ENCODE measurements at places on chromosomes 11 and 22.

- no peaks in the 10 kb centered on the region for H3K27me3 ChIP-seq
- no peak overlapping the region for H3K4me3 ChIP-seq
- peaks cover 4% of the 10 kb centered on the region for H3K36me3 ChIP-seq
- peak overlapping the region; percentile 95 for H3K27ac ChIP-seq
Observed at GRCh38 chr11:75326439-75326810, 25.0 kb downstream of the ARRB1 start.

GRCh38 chr11:85540635-85541205 lies 86.4 kb downstream of the DLG2 start:
- H3K27ac ChIP-seq: no peak overlapping the region
- H3K4me1 ChIP-seq: no peaks in the 10 kb centered on the region
- no peaks in the 10 kb centered on the region for H3K27me3 ChIP-seq
- H3K4me3 ChIP-seq: no peak overlapping the region
- no peak for DNase-seq

- no peak for DNase-seq
- H3K27ac ChIP-seq: no peak overlapping the region
- no peaks in the 10 kb centered on the region for H3K27me3 ChIP-seq
- H3K4me1 ChIP-seq: no peaks in the 10 kb centered on the region
- H3K36me3 ChIP-seq: peaks cover 7% of the 10 kb centered on the region
- H3K4me3 ChIP-seq: no peak overlapping the region
Observed at GRCh38 chr11:489610-490185, 17.3 kb downstream of the RNH1 start.

DNA sequence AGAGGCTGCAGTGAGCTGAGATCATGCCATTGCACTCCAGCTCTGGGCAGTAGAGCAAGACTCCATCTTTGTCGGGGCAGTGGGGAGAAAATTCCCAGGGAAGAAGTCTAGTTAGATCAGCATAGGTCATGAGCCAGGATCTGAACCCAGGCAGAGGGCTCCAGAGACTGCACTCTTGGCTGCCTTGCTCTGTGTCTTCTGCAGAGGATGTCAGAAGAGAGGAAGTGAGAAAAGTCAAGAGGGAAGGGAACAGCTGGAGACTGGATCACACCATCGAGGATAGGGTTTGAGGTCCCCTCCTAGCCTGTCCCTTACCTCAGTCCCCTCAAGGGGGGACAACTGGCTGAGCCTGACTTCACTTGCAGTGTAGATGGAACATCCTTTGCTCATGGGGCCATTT lies 5.8 kb downstream of the MYOD1 start:
- no peaks in the 10 kb centered on the region for H3K36me3 ChIP-seq
- H3K4me1 ChIP-seq: no peaks in the 10 kb centered on the region
- no peak overlapping the region for H3K4me3 ChIP-seq
- no peak for DNase-seq
- no peak overlapping the region for H3K27ac ChIP-seq

GRCh38 chr11:41254966-41255365 lies 204.5 kb downstream of the LRRC4C start:
- DNase-seq: no peak
- H3K27ac ChIP-seq: no peak overlapping the region
- no peaks in the 10 kb centered on the region for H3K4me1 ChIP-seq
- no peak overlapping the region for H3K4me3 ChIP-seq
- H3K27me3 ChIP-seq: no peaks in the 10 kb centered on the region

DNA sequence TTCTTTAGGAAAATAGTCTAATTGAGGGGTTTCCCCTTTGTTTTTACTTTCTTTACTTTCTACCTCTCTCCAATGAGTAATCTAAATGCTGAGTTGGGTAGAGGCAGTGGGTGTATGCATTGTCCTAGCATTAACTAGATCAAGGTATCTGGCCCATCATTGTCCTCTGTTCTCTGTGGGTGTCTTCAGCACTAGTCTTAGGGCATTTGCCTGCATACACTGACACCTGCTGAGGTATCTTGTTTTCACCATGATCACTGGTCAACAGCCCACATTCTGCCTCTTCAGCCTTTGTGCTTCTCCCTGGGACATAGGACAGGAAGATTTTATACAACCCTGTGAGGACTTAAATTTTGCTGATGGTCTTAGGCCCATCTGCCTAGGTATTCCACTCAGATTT lies 371.1 kb downstream of the RAB38 start:
- no peaks in the 10 kb centered on the region for H3K27me3 ChIP-seq
- no peak overlapping the region for H3K27ac ChIP-seq
- H3K4me3 ChIP-seq: no peak overlapping the region

- H3K36me3 ChIP-seq: no peaks in the 10 kb centered on the region
- no peak overlapping the region for H3K27ac ChIP-seq
- H3K4me1 ChIP-seq: no peaks in the 10 kb centered on the region
- no peak for DNase-seq
- no peaks in the 10 kb centered on the region for H3K27me3 ChIP-seq
Observed at GRCh38 chr11:1177020-1177770, 19.4 kb downstream of the MUC5AC start.

DNA sequence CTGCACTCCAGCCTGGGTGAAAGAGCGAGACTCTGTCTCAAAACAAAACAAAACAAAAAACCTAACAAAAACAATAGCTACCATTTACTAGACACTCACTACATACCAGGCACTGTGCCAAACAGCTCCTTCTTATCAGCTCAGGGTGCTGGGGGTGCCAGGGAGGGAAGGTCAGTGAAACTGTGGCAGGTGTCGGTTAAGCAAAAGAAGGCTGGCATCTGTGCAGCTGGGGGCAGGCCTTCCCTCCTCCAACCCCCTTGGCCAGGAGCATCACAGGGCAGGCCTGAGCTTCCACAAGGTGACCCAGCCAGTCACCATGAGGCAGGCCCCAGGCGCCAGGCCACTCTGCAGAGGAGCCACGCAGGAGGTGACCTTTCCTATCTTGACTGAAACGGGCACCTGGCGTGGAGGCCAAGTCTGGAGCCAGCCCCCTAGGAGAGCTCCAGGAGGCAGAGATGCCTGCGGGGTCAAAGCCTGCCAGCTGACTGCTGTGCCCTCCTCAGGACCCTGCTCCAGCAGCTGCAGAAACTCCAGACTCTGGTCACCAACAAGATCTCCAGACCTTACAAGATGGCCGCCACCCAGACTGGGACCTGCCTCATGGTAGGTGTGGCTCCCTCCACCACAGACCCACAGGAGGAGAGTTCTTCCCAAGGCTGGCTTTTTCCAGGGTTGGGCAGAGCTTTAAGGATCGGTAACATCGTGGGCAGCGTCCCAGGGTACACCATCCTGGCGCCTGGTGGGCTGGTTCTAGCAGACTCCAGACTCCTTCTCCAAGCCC lies 31.3 kb upstream of the DGKZ start:
- no peak overlapping the region for H3K4me3 ChIP-seq
- H3K36me3 ChIP-seq: no peaks in the 10 kb centered on the region
- no peak for DNase-seq
- H3K4me1 ChIP-seq: peaks cover 18% of the 10 kb centered on the region
- H3K27ac ChIP-seq: no peak overlapping the region

DNA sequence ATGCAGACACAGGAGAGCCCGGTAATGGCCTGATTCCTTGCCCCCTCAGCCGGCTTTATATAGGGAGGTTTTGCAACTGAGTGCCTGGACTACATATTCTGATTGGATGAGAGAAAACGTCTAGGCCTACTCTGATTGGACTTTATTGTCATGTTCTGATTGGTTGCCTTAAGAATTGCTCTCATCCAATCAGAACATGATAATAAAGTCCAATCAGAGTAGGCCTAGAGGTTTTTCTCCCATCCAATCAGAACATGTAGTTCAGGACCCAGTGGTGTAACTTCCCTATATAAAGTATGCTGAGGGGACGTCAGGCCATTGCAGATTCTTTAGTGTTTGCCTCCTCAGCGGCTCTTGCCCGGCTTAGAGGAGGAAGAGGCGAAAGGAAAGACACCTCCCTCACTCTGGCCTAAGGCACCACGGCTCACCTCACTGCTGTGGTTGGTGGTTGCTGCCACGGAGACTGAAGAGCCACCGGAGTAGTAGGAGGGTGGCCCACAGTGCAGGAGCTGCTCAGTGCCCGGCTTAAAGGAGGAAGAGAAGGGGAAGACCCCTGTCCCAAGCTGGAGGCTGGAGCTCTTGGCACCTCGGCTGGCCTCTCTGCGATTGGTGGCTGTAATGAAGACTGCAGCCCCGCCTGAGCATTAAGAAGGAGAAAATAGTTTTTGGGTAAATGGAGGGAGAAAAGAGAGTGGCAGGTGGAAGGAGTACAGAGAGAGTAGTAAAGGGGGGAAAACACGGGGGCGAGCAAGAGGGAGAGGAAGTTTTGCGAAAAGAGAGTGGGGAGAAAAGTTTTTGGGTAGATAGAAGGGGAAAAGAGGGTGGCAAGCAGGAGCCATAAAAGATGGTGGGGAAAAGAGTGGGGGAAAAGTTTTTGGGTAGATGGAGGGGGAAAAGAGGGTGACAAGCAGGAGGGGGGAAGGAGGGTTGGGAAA lies 116.7 kb upstream of the SERPIND1 start:
- no peak overlapping the region for H3K4me3 ChIP-seq
- no peak overlapping the region for H3K27ac ChIP-seq
- no peaks in the 10 kb centered on the region for H3K4me1 ChIP-seq
- H3K36me3 ChIP-seq: no peaks in the 10 kb centered on the region
- no peak for DNase-seq

GRCh38 chr22:34808618-34809017 lies 257.3 kb upstream of the ISX start:
- no peak overlapping the region for H3K27ac ChIP-seq
- H3K4me1 ChIP-seq: no peaks in the 10 kb centered on the region
- no peak overlapping the region for H3K4me3 ChIP-seq
- no peak for DNase-seq
- no peaks in the 10 kb centered on the region for H3K27me3 ChIP-seq
- no peaks in the 10 kb centered on the region for H3K36me3 ChIP-seq

DNA sequence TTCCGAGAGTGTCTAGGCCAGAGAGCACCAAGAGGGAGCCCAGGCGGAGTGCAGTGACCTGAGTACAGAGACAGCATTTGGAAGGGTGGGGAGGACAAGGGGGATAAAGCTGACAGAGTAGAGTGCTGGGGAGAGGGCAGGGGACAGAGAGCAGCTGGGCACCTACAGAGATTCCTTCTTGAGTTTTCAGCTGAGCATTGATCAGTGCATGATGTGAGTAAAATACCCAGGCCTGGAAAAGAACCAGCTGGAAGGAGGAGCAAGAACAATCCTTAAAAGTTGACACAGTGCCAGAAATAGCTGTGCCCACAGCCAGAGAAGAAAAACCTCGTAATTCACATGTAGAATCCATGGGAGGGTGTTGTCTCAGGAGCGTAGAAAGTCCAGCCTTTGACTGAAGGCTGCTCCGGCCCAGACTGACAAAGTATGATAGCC lies 33.9 kb upstream of the PANX2 start:
- H3K27me3 ChIP-seq: no peaks in the 10 kb centered on the region
- no peak for DNase-seq
- no peak overlapping the region for H3K27ac ChIP-seq
- peaks cover 5% of the 10 kb centered on the region for H3K4me1 ChIP-seq

DNA sequence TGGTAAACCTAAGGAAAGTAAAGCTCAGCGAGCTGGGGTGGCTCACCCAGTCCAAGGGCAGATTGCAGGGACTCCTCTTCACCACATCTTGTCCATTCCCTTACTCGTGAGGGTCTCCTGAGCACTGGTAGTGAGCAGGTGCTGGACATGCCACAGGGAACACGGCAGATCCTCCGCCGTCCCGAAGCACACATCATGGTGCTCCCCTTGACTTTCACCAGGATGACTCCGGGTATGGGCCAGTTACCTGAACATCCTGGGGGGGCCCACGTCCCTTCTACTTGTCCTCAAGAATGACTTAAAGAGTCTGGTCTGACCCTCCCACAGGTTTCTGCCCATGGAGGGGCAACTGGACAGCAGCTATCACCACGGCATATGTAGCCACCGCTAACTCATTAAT lies 8.0 kb upstream of the SF1 start:
- peaks cover 32% of the 10 kb centered on the region for H3K36me3 ChIP-seq
- no peaks in the 10 kb centered on the region for H3K4me1 ChIP-seq
- DNase-seq: no peak
- no peak overlapping the region for H3K27ac ChIP-seq
- H3K27me3 ChIP-seq: no peaks in the 10 kb centered on the region

DNA sequence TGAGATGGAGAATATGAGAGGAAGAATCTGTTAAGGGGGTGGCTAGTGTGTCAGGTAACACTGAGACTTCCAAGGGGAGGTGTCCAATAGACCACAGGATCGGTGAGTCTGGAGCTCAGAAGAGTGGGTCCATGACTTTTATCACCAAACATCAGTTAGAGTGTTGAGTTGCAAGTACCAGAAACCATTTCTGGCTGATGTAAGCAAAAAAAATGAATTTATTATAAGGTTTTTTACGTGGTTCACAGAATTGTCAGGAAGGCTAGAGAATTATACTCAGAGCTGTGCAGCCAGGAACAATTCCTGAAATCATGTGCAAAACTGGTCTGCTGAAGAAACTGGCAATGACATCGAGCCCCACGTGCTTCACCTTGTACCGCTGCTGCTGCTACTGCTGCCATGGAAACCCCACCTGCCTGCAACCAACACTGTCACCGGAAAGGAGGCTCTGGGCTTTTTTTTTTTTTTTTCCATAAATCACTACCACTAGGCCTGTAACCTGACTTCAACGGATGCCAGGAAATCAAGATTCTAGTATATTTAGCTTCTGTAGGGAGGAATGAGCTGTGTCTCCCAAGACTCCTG lies 16.6 kb upstream of the STK33 start:
- H3K27me3 ChIP-seq: no peaks in the 10 kb centered on the region
- H3K27ac ChIP-seq: no peak overlapping the region
- H3K4me3 ChIP-seq: no peak overlapping the region
- H3K36me3 ChIP-seq: no peaks in the 10 kb centered on the region

GRCh38 chr11:25970726-25971508 lies 361.0 kb upstream of the ANO3 start:
- no peak overlapping the region for H3K4me3 ChIP-seq
- H3K4me1 ChIP-seq: no peaks in the 10 kb centered on the region
- H3K27me3 ChIP-seq: no peaks in the 10 kb centered on the region

DNA sequence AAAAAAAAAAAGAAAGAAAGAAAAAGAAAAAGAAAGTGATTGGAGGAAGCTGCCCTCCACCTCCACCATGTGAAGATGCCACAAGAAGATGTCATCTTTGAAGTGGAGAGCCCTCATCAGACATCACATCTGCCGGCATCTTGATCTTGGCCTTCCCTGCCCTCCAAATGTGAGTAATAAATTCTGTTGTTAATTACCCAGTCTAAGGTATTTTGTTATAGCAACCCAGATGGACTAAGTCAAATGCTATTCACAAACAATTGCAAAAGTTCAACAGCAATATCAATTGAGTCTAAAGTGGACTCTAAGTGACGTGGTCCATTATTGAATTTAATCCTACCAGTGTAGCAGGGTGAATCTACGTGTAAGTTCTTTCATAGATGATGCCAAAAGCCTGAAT lies 55.9 kb upstream of the NUP160 start:
- no peak for DNase-seq
- peaks cover 36% of the 10 kb centered on the region for H3K4me1 ChIP-seq
- H3K27me3 ChIP-seq: no peaks in the 10 kb centered on the region
- H3K36me3 ChIP-seq: no peaks in the 10 kb centered on the region

- H3K27me3 ChIP-seq: no peaks in the 10 kb centered on the region
- no peak overlapping the region for H3K27ac ChIP-seq
- H3K36me3 ChIP-seq: peaks cover 15% of the 10 kb centered on the region
- no peak overlapping the region for H3K4me3 ChIP-seq
Observed at GRCh38 chr11:71431271-71431670, 16.9 kb downstream of the DHCR7 start.

- no peaks in the 10 kb centered on the region for H3K36me3 ChIP-seq
- DNase-seq: no peak
- H3K4me1 ChIP-seq: peaks cover 44% of the 10 kb centered on the region
- H3K4me3 ChIP-seq: no peak overlapping the region
Observed at GRCh38 chr11:10604798-10605197, 36.3 kb upstream of the LYVE1 start.

Measured in upper lobe of left lung (tissue), 6 donors.